ENCODE measurements at places on chromosomes 16 and 17. TPM values are rescaled to one million over a fixed set of nuclear protein-coding genes. Genes with fewer than 3 reads are reported as not detected.
A peak's percentile ranks its signal among the peaks of the same experiment; 100 is the strongest.

PRSS8 gene
- not detected for total RNA-seq

SGF29 gene
- total RNA-seq = 14.0 TPM

KRT24 gene
- not detected for total RNA-seq

SMPD3 gene
- total RNA-seq = not detected

HIGD1B gene
- 10.3 TPM for total RNA-seq

ZNF423 gene
- total RNA-seq = 8.6 TPM

CCL2 gene
- 42.3 TPM for total RNA-seq

ASIC2 gene
- total RNA-seq = not detected

C16orf92 gene
- not detected for total RNA-seq

TEKT5 gene
- total RNA-seq = 0.22 TPM

NAGS gene
- 0.51 TPM for total RNA-seq

HOXB1 gene
- total RNA-seq = not detected

CNTD1 gene
- not detected for total RNA-seq

GNG13 gene
- total RNA-seq = not detected

DNA sequence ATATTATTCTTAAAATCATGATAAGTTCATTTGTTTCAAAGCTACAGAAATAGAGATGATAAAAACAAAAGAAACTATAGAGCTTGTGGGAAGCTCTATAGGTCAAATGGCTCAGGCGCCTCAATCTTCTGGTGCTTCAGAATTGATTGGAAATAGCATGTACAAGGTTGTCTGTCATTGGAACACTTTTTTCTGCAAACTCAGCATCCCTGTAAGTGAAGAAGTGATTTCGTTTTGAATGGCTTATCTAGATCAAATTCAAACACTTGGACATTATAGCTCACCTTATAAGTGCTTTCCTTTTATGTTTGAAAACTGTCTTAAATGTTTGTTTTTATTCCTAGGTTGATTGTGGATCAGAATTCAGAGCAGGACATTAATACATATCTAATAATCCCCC is 103.7 kb downstream of the SKAP1 start:
- no peak for DNase-seq

DNA sequence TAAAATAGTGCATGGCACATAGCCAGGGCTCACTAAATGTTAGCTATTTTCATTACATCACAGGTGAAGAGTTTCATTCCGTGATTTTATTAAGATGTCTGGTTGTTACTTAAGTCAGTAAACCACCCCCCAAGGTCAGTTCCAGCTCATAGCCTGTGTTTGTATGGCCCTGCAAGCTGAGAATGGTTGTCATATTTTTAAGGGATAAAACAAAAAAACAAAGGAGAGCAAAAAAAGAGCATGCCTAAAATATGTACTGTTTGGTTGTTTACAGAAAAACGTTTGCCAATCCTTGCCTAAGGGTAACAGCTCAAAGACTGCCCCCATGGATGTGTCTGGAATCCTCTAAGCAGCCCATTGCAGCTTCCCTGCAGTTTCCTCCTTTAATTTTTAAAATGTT is 329.6 kb downstream of the CA10 start:
- no peak for DNase-seq

GRCh38 chr16:80288616-80289015 is 252.2 kb upstream of the DYNLRB2 start:
- DNase-seq = no peak

- DNase-seq = no peak
Observed at GRCh38 chr17:49443862-49444261, 29.2 kb upstream of the PHB1 start.

- no peak for DNase-seq
Observed at GRCh38 chr16:85873153-85873552, 25.8 kb upstream of the IRF8 start.

DNA sequence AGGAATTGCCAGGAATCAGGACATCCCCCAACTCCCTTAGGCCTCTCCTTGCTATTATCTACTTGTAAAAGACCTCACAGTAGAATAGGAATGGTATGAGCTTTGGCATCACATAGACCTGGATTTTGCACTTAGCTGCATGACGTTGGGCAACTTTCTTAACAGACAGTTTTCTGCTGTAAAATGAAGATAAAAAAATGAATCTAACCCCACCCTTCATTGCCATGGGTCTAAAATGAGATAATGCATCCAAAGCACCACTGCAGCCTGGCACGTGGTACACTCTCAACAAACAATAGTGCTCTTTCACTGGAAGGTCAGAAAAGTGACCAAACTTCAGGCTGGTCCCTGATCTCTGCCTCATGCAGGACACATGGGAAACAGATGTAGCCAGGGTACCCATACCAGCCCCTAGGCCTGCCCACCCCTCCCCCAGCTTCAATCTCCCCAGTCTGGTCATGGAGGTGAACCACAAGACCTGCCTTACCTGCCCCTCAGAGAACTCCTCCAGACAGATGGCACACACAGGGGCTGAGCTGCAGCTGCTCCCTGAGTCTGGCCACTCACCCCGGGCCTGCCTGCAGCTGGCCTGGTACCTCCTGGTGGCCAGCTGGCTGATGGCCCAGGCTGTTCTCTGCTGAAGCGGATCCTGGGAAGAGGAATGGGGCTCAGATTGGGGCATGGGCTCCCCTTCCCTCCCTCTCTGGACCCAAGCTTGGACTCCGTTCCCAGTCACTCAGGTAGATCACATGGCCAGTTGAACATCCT is 8.5 kb upstream of the SUPT4H1 start:
- DNase-seq = no peak

GRCh38 chr16:15642557-15643047 is 352 bp downstream of the MARF1 start:
- DNase-seq = peak; percentile 84

DNA sequence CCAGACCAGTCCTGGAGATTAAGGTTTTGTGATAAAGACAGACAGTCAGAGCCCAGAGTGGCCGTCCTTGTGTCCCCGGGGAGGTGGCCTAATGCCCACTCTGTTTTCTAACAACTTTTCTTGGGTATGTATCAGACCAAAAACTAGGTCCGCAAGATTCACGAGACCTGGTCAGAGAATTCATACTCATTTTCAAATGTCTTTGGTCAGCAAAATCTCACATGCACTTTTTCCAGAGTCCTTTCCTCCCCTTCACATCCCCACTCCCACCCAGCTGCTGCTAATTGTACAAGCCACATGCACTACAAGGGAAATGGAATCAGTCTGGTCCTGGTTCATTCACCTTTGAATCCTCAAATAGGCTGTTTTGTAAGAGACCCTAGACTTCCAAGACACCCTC is 61.7 kb downstream of the C17orf67 start:
- DNase-seq = no peak

- DNase-seq = no peak
Observed at GRCh38 chr16:80670170-80670865, 129.5 kb downstream of the DYNLRB2 start.

DNA sequence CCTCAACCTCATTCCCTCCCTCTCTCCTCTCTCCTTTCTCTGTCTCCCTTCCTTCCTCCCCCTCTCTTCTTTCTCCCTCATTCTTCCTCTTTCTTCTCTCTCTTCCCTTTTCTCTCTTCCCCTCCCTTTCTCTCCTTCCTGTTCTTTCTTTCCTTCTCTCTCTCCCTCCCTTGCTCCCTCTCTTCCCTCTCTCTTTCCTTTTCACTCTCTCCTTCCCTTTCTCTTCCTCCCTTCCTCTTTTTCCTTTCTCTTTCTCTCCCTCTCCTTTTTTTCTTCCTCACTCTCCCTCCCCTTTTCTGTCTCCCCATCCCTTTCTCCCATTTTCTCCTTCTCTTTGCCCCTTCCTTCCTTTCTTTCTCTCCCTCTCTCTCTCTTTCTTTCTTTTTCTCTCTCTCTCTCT is 7.9 kb upstream of the ELAC2 start:
- DNase-seq = no peak

DNA sequence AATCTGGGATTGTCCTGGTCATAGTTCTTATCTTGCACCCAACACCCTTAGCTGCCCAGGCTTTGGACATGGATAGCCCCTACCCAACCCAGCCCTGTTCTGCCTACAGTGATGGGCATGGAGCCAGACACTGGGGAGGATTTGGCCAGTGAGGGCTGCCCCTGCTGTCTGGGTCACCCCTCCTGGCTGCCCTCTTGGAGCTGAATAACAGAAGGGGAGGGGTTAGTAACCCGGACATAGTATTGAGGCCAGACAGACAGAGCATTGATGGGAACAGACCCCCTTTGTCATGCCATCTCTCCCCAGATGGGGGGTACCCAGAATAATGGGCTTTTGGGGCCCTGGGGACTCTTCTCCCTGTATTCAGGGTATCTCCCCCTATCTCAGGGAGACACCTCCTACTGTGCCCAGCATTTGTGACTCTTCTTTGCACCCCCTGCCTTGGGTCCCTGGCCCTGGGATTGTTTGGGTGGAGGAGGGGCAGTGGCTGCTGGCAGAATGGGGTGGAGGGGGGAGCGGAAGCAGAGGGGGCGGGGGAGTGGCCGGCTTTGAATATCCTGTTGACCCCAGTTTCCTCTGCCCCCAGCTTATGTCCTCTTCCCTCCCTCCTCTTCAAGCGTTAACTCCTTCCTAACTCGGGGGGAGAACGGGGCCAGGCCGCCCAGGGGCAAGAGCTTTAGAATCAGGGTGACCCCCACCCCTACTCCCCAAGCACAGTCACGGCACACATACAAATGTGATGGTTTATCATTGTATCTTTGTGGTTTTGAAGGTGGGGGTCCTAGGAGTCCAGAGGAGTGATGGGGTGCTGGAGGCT is 17.0 kb downstream of the GJD3 start:
- no peak for DNase-seq

- DNase-seq = no peak
Observed at GRCh38 chr17:41773731-41774193, 12.7 kb downstream of the JUP start.

DNA sequence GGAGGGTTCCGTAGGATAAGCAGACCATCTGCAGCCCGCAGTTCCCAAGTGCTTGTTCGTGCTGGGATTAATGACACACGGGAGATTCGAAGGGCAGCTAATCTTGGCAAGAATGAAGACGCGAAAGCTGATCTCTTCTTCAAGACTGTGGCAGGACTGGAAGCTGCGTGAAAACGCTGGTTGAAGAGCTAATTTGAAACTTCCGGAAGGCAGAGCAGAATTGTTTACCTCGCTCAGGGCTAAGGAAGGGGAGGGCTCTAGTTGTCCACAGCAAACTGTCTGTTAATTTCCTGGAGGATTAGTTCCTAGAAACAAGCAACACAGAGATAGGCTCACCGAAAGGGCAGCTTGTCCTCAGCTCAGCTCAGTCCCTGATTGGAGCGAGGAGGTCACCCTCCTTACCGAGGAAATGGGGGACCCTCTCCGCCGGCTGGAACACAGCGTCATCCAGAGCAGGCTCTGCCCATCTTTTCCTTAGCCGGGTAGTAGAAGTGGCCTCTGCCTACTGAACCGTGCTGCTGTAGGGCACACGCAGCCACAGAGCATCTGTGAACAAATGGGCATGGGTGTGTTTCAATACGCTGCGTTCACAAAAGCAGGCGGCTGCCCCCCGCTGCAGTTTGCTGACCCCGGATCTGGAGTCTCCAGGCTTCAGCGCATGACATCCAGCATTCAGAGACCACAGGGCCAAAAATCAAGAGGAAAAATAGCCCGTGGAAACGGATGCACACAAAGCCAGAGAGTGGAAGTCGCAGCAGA is 16.7 kb upstream of the BAIAP2 start:
- DNase-seq = peak; percentile 73

GRCh38 chr17:41500131-41500911 is 5.1 kb downstream of the KRT13 start:
- peak; percentile 80 for DNase-seq

- no peak for DNase-seq
Observed at GRCh38 chr17:19359151-19359550, 3.4 kb downstream of the B9D1 start.

GRCh38 chr16:6483469-6484033 is 849.1 kb upstream of the RBFOX1 start:
- no peak for DNase-seq

- no peak for DNase-seq
Observed at GRCh38 chr17:45855691-45856336, 11.1 kb downstream of the SPPL2C start.

GRCh38 chr17:74224959-74225725 is 11.8 kb downstream of the TTYH2 start:
- no peak for DNase-seq

DNA sequence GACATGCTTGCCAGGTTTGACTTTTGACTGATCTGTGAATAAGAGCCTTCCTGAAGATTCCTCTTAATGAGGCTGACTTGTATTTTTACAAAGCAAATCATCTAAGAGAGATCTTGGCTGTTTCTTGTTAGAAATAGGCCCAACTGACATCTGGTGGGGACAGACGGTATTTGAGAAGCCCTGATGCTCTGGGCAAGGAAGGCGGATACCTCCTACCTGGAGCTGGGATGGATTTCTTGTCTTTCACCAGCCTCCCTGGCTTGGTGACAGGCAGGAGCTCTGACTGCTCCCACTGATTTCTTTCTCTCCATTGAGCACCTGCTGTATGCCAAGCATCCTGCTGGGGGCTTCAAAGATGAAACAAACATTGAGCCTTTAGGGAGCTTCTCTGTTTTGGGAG is 40.4 kb downstream of the AKAP1 start:
- no peak for DNase-seq

- DNase-seq = no peak
Observed at GRCh38 chr17:59361386-59361785, 29.9 kb downstream of the YPEL2 start.

- no peak for DNase-seq
Observed at GRCh38 chr17:15511142-15511541, 43.7 kb upstream of the CDRT4 start.
